ENCODE measurements at places on chromosomes 1 and 21.

DNA sequence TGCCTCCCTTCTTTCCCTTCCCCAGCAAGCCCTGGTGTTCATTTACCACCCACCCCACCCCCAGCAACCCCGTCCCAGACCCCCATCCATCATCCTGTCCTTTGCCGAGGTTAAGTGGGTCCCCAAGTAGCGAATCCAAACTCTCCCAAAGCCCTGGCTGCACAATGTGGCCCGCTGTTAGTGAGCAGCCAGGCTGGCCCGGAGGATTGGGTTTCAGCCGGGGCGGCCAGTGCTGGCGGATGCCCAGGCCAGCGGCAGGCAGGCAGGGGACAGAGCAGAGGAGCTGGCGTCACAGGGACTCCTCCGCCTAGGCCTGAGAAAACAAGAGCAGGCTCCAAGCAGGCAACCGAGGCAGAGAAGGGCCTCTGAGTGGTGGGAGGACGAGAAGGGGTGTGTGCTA, 61.4 kb downstream of the EPHB2 start:
- DNase-seq = no peak

DNA sequence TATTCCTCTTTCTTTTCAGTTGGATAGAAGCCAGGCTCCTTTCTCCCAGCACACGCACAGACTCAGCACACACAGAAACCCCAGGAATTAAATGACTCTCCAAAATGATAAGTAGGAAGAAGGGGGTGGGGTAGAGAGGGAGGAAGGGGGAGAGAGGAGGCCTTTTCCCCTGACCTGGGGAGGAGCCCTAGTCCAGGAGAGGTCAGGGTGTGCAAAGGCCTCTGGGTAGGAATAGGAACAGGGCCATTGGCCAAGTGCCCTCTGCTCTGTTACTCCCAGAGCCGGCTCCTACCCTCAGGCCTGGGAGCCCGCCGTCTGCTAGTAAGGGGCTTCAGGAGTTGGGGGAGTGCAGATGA, 35.6 kb upstream of the PUM1 start:
- no peak for DNase-seq

GRCh38 chr1:52741259-52741658, 15.0 kb downstream of the ZYG11B start:
- no peak for DNase-seq

DNA sequence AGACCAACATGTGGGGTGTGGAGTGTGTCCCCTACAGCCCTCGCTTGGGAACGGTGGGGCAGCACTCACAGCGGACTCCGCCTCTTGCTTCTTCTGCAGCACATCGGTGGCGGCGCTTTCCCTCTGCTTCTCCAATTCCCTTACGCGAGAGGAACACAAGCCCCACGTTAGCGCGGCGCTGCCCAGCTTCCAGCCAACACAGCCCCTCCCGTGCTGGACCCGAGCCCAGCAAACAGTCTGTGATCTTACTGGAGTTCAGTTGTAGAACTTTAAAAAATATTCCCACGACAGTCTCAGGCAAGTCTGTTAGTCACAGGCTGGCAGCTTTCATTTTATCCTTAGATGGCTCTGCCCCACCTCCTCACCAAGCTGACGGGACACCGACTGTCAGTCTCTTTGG, 13.6 kb downstream of the THAP3 start:
- DNase-seq = no peak

GRCh38 chr1:67285780-67286488, 21.7 kb upstream of the IL12RB2 start:
- no peak for DNase-seq

GRCh38 chr1:218369688-218370511, 24.8 kb downstream of the TGFB2 start:
- DNase-seq = no peak

DNA sequence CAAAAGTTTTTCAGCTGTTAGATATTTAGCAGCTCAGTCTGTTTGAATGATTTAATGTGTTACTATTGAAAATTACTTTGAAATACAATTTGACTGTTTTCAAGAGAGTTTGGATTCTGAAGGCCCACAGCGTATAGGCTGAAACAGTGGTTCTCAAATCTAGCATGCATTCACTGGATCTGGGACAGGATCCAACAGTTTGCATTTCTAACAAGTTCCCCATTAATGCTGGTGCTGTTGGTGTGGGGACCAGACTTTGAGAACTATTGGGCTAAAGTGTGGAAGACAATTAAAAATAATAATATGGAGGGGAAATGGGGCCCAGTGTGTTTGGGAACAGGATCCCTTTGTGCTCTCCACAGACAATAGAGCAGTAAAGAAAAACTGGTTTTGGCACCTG, 31.9 kb downstream of the ITSN1 start:
- no peak for DNase-seq

- DNase-seq = no peak
Observed at GRCh38 chr1:149849947-149850360, 49.4 kb upstream of the BOLA1 start.

DNA sequence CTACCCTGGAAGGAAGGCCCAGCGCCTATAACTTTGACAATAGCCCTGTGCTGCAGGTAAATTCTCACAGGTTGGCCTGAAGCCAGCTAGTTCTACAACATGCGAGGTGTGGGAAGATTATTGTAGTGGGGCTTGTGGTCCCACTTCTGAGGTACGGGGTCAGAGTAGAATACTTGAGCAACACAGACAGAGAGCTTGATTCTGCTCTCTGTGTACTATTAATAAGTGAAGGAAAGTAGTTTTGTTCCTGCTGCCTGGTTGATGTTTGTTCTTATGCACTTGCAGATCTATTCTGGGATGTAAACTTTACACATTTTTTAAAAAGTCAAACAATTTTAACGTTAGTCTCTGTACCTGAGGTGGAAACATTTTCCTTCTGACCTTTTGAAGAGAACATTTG, 80.4 kb downstream of the LAMC1 start:
- no peak for DNase-seq

GRCh38 chr1:166969074-166969677, 6.2 kb downstream of the ILDR2 start:
- DNase-seq = no peak

DNA sequence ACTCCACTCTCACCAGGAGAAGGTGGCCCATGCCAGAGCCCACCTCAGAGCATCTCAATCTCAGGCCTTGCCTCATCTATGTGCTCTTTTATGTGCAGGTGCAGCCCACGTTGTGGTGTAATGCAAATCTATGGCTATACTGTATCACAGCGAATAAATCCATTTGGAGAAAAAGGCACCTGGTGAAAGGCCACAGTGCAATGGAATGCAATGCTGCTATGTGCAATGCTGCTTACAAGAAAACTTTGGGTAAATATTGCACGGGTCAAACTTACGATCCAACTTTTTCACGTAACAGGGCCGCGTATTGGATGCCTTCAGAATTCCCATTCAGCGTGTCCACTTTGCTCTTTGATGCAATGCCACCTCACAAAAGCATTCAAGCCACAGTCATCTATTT, 13.5 kb downstream of the ZBTB18 start:
- no peak for DNase-seq

Measured in activated gamma-delta T cell treated with Interleukin-2 at 50 U/mL for 16 hours (primary cell).